Endodermal cell (in vitro differentiated cells): ENCODE measurements at places on chromosomes 4 and X.

GRCh38 chr4:39036172-39036571, 4.0 kb upstream of the TMEM156 start:
- no peak overlapping the region for H3K4me3 ChIP-seq
- DNase-seq: no peak
- H3K27ac ChIP-seq: no peak overlapping the region
- H3K4me1 ChIP-seq: no peaks in the 10 kb centered on the region
- no peaks in the 10 kb centered on the region for H3K27me3 ChIP-seq
- H3K36me3 ChIP-seq: no peaks in the 10 kb centered on the region

DNA sequence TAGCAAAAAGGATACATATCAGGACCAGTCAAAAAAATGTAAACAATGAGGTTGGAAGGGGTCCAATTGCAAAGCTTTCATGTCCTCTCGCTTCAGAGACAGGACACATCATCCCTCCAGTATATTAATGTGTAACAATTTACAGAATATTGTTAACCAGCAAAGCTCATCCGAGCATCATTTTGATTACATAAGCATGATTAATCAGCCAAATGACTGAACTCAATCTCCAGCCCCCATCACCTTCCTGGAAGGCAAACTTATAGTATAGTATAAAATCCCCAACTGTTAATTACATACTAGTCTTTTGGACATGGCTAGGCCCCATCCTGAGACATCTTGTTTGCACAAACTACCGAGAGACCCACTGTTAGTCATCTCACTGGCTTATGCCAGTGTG, 77.6 kb upstream of the TRAM1L1 start:
- peaks cover 8% of the 10 kb centered on the region for H3K4me1 ChIP-seq
- no peak overlapping the region for H3K27ac ChIP-seq
- H3K36me3 ChIP-seq: no peaks in the 10 kb centered on the region
- H3K4me3 ChIP-seq: no peak overlapping the region

- no peaks in the 10 kb centered on the region for H3K27me3 ChIP-seq
- no peak overlapping the region for H3K4me3 ChIP-seq
- H3K36me3 ChIP-seq: no peaks in the 10 kb centered on the region
- DNase-seq: no peak
Measured at GRCh38 chr4:174273930-174274329, 9.5 kb downstream of the FBXO8 start.

GRCh38 chrX:68647156-68647957, at the start of gene STARD8:
TSS of gene STARD8 (plus strand) at chrX:68647666. CDS start at chrX:68647883, 217 bp downstream.
- H3K36me3 ChIP-seq: no peaks in the 10 kb centered on the region
- H3K27ac ChIP-seq: no peak within 1 kb of the TSS
- H3K4me3 ChIP-seq: no peak within 1 kb of the TSS
- H3K27me3 ChIP-seq: no peaks in the 10 kb centered on the region

DNA sequence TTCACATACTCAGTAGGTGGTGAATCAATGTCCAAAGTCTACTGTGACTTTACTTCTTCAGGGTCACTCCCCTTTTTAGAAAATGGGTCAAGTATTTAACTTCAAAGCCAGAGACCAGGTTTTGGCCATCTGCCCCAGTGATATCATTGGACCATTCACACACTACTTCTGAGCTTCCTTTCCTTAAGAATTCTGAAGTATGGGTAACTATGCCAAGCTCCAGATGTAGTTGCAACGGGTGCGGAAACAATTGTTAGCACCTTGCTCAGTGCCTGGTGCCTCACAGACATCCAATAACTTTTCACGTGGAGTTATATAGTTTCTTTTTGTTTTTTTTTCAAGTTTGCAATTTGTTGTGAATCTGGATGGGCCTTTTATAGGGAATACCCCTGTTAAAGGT, 62.6 kb downstream of the TTC29 start:
- no peaks in the 10 kb centered on the region for H3K36me3 ChIP-seq
- H3K27me3 ChIP-seq: no peaks in the 10 kb centered on the region
- no peak overlapping the region for H3K27ac ChIP-seq
- DNase-seq: no peak
- H3K4me1 ChIP-seq: no peaks in the 10 kb centered on the region

DNA sequence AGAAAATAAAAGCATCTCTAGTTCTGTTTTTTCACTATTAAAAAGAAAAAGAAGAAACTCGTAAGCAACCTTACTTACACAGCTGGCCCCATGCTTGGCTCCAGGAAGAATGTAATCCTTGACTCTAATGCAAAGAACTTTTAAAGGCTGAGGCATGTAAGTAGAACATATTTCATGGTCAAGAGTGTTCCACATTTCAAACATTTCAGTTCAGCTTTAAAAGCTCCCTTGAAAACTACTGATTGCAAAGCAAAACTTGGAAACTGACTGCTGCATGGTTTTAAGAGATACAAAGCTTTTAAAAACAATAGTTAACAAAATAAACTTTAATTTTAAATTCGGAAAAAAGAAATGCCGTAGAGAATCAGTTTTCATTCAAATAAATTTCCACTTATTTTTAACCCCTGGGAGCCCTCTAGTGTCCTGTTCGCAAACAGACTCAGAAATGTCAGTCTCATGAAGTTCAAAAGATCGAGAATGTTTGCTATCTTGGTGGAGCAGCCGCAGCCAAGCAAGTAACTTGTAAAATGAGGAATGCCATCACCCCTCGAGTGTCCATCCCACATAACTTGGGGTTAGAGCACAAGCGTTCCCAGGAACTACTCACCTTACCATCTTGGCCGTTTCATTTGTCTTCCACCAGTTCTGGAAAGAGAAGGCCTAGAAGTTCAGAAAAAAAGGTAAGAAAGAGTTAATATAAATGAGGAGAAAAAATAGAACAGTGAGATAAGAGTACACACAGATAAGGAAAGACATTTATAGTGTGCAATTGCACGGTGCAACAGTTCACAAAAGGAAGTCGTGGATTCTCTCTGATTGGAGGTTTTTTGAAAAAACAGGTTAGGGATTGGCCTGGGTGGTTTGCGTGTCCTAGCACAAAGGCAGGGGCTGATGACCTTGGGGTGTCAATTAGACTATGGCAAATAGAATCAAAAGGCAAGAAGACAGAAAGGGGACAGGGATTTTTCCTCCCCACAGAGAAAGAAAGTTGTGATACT, at the start of gene GASK1B:
Gene GASK1B (minus strand): TSS at position 765 of the 998 bp plus-strand sequence. CDS start 1,650 bp downstream, outside the sequence.
- no peak within 1 kb of the TSS for H3K4me3 ChIP-seq
- DNase-seq: peak; percentile 70

GRCh38 chr4:16263056-16263455, 36.8 kb upstream of the TAPT1 start:
- no peak overlapping the region for H3K27ac ChIP-seq
- H3K4me3 ChIP-seq: no peak overlapping the region
- no peaks in the 10 kb centered on the region for H3K4me1 ChIP-seq
- H3K36me3 ChIP-seq: no peaks in the 10 kb centered on the region

DNA sequence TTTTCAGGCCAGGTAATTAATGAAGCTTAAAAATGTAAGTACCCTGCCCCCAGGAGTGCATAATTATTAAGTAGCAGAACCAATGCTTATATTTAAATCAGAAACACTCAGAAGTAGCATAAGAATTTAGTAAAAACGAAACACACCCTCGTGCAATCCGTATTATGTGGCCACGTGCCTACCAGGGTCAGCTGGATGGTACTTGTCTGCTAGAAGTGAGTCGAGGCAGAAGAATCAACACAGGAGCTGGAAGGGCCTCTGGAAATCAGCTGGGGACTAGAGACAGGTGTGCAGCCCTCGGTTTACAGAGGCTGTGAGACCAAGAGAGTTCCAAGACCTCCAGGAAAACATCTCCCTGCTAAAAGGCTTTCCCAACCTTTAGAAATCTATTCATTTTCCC, 559 bp upstream of the FAM47E start:
- peaks cover 47% of the 10 kb centered on the region for H3K27me3 ChIP-seq
- H3K4me1 ChIP-seq: no peaks in the 10 kb centered on the region
- H3K36me3 ChIP-seq: no peaks in the 10 kb centered on the region
- H3K4me3 ChIP-seq: peak overlapping the region; percentile 83
- H3K27ac ChIP-seq: no peak overlapping the region
- DNase-seq: no peak

- no peak overlapping the region for H3K27ac ChIP-seq
- no peak for DNase-seq
- no peaks in the 10 kb centered on the region for H3K36me3 ChIP-seq
- no peaks in the 10 kb centered on the region for H3K4me1 ChIP-seq
- H3K4me3 ChIP-seq: no peak overlapping the region
Measured at GRCh38 chrX:120140293-120140981, 18.0 kb upstream of the RHOXF2 start.

DNA sequence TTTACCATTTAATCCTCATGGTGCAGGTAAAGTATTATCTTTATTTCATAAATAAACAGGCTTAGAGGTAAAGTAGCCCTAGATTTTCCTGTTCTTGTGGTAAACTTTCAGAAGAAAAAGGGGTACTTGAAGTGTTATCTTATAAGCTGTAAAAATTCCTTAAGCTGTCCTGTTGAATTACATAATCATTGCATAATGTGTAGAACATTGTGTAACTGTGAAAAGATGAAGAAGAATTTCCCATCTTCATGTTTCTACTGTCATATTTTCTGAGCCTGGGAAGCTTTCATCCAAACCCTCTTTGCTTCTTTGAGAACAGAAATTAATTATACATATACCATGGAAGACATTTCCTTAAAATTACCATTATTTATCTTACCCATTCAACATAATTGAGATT, 90.5 kb downstream of the ELOVL6 start:
- no peak overlapping the region for H3K4me3 ChIP-seq
- no peak overlapping the region for H3K27ac ChIP-seq
- peaks cover 8% of the 10 kb centered on the region for H3K4me1 ChIP-seq
- DNase-seq: no peak
- no peaks in the 10 kb centered on the region for H3K36me3 ChIP-seq

- no peak for DNase-seq
- no peak overlapping the region for H3K27ac ChIP-seq
- no peaks in the 10 kb centered on the region for H3K4me1 ChIP-seq
- no peak overlapping the region for H3K4me3 ChIP-seq
Measured at GRCh38 chr4:149489321-149489720, 326.3 kb downstream of the IQCM start.

- H3K27me3 ChIP-seq: no peaks in the 10 kb centered on the region
- H3K36me3 ChIP-seq: no peaks in the 10 kb centered on the region
- H3K27ac ChIP-seq: no peak overlapping the region
- H3K4me3 ChIP-seq: no peak overlapping the region
- no peaks in the 10 kb centered on the region for H3K4me1 ChIP-seq
Measured at GRCh38 chr4:117334451-117335188, 249.2 kb upstream of the TRAM1L1 start.

- no peaks in the 10 kb centered on the region for H3K27me3 ChIP-seq
- H3K4me1 ChIP-seq: no peaks in the 10 kb centered on the region
- no peak overlapping the region for H3K4me3 ChIP-seq
- no peaks in the 10 kb centered on the region for H3K36me3 ChIP-seq
Measured at GRCh38 chrX:13327666-13328065, 7.8 kb upstream of the ATXN3L start.

GRCh38 chrX:112849016-112849415, 8.4 kb upstream of the AMOT start:
- H3K36me3 ChIP-seq: no peaks in the 10 kb centered on the region
- peaks cover 7% of the 10 kb centered on the region for H3K4me1 ChIP-seq
- no peak for DNase-seq
- no peak overlapping the region for H3K4me3 ChIP-seq

DNA sequence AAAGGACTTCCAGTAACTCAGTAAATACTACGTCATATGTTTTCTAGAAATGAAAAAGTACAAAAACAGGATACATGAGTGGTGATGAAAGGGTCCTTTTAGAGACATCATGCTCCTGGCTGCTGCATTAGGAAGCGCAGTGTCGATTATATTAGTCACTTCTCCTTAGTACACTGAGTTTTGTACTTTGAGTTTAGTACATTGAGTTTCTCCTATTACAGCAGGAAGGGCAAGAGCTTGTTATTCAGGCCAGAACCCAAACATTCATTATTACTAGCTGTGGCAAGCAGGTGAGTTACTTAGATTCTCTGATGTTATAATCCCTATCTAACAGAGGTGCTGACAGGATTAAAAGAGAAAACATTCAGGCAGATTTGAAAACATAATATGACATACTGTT, 21.3 kb downstream of the RPGR start:
- no peak overlapping the region for H3K4me3 ChIP-seq

- no peak for DNase-seq
- H3K4me1 ChIP-seq: no peaks in the 10 kb centered on the region
- no peaks in the 10 kb centered on the region for H3K36me3 ChIP-seq
Measured at GRCh38 chrX:47091149-47091775, 13.0 kb downstream of the RGN start.

- peaks cover 4% of the 10 kb centered on the region for H3K36me3 ChIP-seq
- no peak overlapping the region for H3K4me3 ChIP-seq
- no peaks in the 10 kb centered on the region for H3K27me3 ChIP-seq
- no peak for DNase-seq
- no peak overlapping the region for H3K27ac ChIP-seq
Measured at GRCh38 chr4:185219551-185220344, 10.3 kb downstream of the SNX25 start.

GRCh38 chr4:149161247-149161646, 654.4 kb downstream of the IQCM start:
- H3K27me3 ChIP-seq: no peaks in the 10 kb centered on the region
- no peaks in the 10 kb centered on the region for H3K36me3 ChIP-seq
- no peak overlapping the region for H3K27ac ChIP-seq
- H3K4me3 ChIP-seq: no peak overlapping the region

- H3K36me3 ChIP-seq: peaks cover 5% of the 10 kb centered on the region
- DNase-seq: no peak
- peaks cover 8% of the 10 kb centered on the region for H3K4me1 ChIP-seq
- no peak overlapping the region for H3K27ac ChIP-seq
- H3K4me3 ChIP-seq: no peak overlapping the region
Measured at GRCh38 chr4:84958434-84958833, 8.1 kb downstream of the WDFY3 start.

GRCh38 chrX:51917604-51918003, 24.2 kb downstream of the MAGED1 start:
- DNase-seq: no peak
- H3K4me1 ChIP-seq: peaks cover 2% of the 10 kb centered on the region
- no peak overlapping the region for H3K4me3 ChIP-seq
- H3K36me3 ChIP-seq: no peaks in the 10 kb centered on the region

- no peak overlapping the region for H3K4me3 ChIP-seq
- H3K27ac ChIP-seq: no peak overlapping the region
Measured at GRCh38 chr4:8772499-8773123, 99.0 kb downstream of the HMX1 start.

GRCh38 chr4:145907812-145908211, 30.8 kb downstream of the ZNF827 start:
- peaks cover 20% of the 10 kb centered on the region for H3K4me1 ChIP-seq
- H3K27ac ChIP-seq: no peak overlapping the region
- DNase-seq: no peak
- H3K36me3 ChIP-seq: peaks cover 8% of the 10 kb centered on the region
- H3K27me3 ChIP-seq: no peaks in the 10 kb centered on the region
- no peak overlapping the region for H3K4me3 ChIP-seq

DNA sequence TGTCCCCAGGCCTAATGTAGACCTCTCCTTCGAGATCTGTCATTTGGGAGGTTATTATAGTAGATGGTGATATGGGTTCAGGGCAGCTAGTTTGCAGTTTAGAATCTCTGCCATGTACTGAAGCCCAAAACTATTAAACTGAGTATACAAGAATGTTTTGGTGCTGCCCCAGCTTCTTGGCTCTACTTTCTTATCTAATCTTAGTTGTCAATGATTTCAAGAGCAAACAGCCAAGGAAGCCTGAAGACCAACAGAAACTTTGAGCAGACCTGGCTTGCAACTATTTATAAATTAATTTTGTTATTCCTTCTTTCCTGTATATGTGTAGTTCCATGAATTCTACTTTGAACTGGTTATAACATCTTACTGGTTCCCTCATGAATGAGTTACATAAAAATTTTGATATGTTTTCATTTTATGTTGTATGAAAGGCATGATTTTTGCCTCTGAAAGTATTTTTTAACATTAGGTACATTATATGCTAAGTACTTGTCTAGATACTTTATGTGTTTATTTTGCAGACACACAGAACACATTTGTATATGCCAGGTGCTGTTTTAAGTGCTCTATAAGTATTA, 2.0 kb upstream of the MGST2 start:
- H3K36me3 ChIP-seq: no peaks in the 10 kb centered on the region
- peaks cover 6% of the 10 kb centered on the region for H3K4me1 ChIP-seq
- DNase-seq: no peak
- H3K27me3 ChIP-seq: no peaks in the 10 kb centered on the region
